Upper lobe of right lung (tissue), 1 donor: ENCODE measurements at places on chromosomes 16 and 17. TPM values are rescaled to one million over a fixed set of nuclear protein-coding genes. Genes with fewer than 3 reads are reported as not detected.

- H3K4me3 ChIP-seq: no peak overlapping the region
- H3K36me3 ChIP-seq: no peaks in the 10 kb centered on the region
- H3K27me3 ChIP-seq: no peaks in the 10 kb centered on the region
- no peak for DNase-seq
Measured at GRCh38 chr16:77404775-77405174, 30.1 kb downstream of the ADAMTS18 start.

GRCh38 chr16:82470620-82471152 lies 156.1 kb upstream of the CDH13 start:
- no peak overlapping the region for H3K27ac ChIP-seq
- no peak overlapping the region for H3K4me3 ChIP-seq
- no peaks in the 10 kb centered on the region for H3K27me3 ChIP-seq
- no peaks in the 10 kb centered on the region for H3K4me1 ChIP-seq

DNA sequence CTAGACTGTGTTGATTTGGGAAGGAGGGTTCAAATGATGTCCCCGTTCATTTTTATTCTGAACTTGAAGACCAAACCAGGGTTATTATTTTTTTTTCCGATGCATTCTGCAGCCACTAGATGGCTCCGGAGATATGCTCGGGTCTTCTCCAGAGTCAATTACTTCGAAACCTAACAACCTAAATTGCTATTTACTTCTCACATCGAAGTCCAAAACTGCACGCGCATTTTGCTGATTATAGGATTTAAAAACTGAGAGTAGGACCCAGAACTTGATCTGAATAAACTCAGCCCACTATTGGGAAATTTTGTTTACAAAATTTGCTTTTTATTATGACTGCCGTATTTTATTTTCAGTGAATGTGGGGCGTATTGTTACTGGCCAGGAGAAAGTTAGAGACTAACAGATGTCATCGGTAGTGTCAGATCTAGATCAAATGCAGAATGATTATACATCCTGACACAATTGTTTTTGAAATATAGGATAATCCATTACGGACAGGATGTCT lies 263.8 kb downstream of the HS3ST3A1 start:
- H3K4me3 ChIP-seq: peak overlapping the region; percentile 19
- H3K36me3 ChIP-seq: no peaks in the 10 kb centered on the region
- peaks cover 5% of the 10 kb centered on the region for H3K27me3 ChIP-seq
- no peak overlapping the region for H3K27ac ChIP-seq

GRCh38 chr17:34358631-34359030 lies 2.4 kb downstream of the CCL13 start:
- peaks cover 8% of the 10 kb centered on the region for H3K4me1 ChIP-seq
- no peak for DNase-seq
- no peak overlapping the region for H3K4me3 ChIP-seq
- no peaks in the 10 kb centered on the region for H3K27me3 ChIP-seq
- H3K36me3 ChIP-seq: no peaks in the 10 kb centered on the region

- no peaks in the 10 kb centered on the region for H3K4me1 ChIP-seq
- H3K27ac ChIP-seq: no peak overlapping the region
- no peak overlapping the region for H3K4me3 ChIP-seq
- no peaks in the 10 kb centered on the region for H3K36me3 ChIP-seq
- H3K27me3 ChIP-seq: no peaks in the 10 kb centered on the region
- no peak for DNase-seq
Measured at GRCh38 chr17:73564843-73565242, 79.4 kb downstream of the SDK2 start.

DNA sequence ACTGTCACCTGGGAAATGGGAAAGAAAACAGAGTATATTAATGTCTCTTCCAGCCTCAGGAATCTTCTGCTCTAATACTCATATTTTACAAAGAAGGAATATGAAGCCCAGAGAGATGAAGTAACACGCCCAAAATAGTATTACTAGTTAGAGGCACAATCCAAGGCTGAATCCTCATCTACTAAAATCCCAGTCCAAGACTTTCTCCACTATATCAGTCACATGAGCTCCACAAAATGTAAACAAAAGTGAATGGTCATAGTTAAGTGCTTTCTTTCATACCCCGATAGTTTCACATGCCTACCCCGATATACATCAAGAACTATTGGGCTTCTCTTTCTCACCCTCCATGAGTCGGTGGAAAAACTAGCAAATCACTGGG lies 965 bp downstream of the INTS2 start:
- peak overlapping the region; percentile 76 for H3K4me3 ChIP-seq
- peak overlapping the region; percentile 89 for H3K27ac ChIP-seq
- H3K27me3 ChIP-seq: no peaks in the 10 kb centered on the region
- peaks cover 29% of the 10 kb centered on the region for H3K36me3 ChIP-seq
- no peak for DNase-seq

GRCh38 chr16:2836646-2837508 lies 6.8 kb downstream of the ZG16B start:
- H3K27me3 ChIP-seq: peaks cover 3% of the 10 kb centered on the region
- H3K4me1 ChIP-seq: no peaks in the 10 kb centered on the region
- no peak overlapping the region for H3K4me3 ChIP-seq
- no peaks in the 10 kb centered on the region for H3K36me3 ChIP-seq

DNA sequence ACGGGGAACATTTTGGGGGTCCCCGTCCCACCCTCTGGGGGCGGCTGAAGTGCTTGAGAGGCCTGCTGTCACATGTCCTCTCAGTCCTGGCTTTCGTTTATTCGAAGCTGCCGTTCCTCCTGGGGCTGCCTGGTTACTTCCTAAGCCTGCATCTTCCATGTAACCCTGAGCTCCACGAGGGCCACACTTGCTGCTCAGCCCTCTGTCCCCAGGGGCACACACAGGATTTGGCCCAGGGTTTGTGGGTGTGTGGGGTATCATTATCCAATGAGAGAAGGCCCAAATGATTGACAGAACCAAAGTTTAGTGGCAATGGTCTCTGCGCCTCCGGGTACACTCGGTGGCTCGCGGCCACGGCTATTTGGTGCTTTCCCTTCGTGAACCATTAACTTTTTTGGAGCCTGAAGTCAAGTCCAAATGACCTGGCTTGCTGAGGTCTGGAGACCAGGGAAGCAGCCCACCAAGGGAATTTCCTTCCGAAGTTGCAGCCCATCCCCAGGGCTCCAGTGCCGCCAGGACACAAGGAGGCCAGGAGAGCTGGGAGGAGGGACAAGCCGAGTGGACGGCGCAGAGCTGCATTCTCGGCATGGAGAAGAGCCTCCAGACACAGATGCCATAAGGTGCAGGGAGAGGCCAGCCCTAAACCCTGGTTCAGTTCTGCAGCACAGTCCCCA lies 131.4 kb upstream of the FOXF1 start:
- no peak overlapping the region for H3K4me3 ChIP-seq
- H3K4me1 ChIP-seq: no peaks in the 10 kb centered on the region
- H3K27me3 ChIP-seq: no peaks in the 10 kb centered on the region
- no peak overlapping the region for H3K27ac ChIP-seq

GRCh38 chr17:79079421-79080200 lies 5.0 kb downstream of the ENGASE start:
- DNase-seq: peak; percentile 61
- H3K4me3 ChIP-seq: no peak overlapping the region
- no peaks in the 10 kb centered on the region for H3K27me3 ChIP-seq

GRCh38 chr17:81057777-81058176 lies 22.8 kb downstream of the BAIAP2 start:
- no peaks in the 10 kb centered on the region for H3K27me3 ChIP-seq
- H3K27ac ChIP-seq: peak overlapping the region; percentile 78

DNA sequence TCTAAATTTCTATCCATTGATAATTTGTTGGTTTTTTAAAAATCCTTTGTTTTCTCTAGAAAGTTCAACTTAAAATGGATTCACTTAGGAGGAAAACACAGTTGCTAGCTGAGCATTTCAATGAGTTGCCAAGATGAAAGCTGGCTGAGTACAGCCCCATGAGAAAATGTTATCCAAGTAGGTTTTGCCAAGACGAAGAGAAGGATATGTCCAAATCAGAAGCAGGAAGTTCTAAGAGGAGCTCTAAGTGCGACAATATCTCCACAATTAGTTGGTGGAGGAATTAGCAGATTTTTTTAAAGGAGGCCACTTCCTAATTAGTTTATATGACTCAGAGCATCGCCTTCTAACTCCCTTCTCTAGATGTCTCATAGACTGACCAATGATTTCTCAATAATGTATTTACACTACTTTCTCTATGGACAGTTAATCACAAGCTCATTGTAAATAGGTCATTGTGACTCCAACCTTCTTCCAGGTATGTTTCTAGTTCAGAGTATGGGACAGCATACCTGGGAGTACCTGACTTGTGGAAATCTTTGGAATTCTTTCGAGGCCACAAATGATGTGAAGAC lies 873.3 kb upstream of the SOX9 start:
- no peaks in the 10 kb centered on the region for H3K4me1 ChIP-seq
- H3K27ac ChIP-seq: no peak overlapping the region
- H3K27me3 ChIP-seq: no peaks in the 10 kb centered on the region
- no peak overlapping the region for H3K4me3 ChIP-seq

DNA sequence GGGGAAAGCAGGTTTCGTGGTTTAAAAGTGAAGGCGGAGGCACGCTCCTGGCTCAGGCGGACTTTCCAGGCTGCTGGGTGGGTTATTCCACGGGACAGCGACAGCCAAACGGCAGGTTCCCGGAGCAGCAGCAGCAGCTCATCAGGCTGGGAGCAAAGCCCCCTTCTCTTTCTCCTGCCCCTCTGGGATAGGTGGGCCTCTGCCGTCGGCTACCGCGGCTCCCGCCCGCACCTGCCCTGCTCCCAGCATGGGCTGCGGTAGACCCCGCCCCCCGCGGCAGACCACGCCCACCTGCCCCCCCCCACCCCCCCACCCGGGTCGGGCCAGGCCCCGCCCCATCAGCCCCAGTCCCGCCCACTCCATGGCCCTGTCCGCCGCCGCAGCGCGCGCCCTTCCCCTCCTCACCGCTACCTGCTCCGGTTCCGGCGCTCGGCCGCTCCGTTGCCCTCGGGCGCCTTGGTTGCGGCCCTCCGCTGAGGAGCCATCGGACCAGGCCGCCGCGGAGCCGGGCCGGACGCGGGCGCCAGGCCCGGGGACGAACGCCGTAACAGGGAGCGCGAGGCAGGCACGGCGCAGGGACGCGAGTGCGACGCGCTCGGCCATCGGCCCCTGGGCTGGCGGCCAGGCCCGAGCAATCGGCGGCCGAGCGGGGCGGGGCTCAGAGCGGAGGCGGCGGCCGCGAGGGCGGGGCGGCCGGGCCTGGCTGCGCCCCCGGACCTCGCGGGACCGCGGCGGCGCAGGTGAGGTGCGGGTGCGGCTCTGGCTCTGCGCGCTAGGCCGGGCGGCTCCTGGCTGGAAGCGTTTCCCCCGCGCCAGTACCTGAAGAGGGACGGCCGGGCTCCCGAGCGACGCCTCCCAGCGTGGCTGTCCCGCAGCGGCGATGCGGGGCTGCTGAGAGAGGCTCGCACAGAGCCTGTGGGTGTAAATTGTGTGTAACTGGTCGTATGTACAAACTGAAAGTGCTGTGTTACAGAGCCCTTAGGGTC lies at the start of the genes HEXD and OGFOD3:
HEXD (plus strand) TSS at position 347 of the 986 bp plus-strand sequence. CDS start 1,453 bp downstream, outside the sequence.
OGFOD3 (minus strand) TSS at position 586 of the 986 bp plus-strand sequence; CDS start at position 485, 101 bp downstream.
- H3K4me3 ChIP-seq: peak within 1 kb of the TSS; percentile 93
- DNase-seq: peak; percentile 94
- peaks cover 15% of the 10 kb centered on the region for H3K4me1 ChIP-seq
- peak within 1 kb of the TSS; percentile 89 for H3K27ac ChIP-seq

DNA sequence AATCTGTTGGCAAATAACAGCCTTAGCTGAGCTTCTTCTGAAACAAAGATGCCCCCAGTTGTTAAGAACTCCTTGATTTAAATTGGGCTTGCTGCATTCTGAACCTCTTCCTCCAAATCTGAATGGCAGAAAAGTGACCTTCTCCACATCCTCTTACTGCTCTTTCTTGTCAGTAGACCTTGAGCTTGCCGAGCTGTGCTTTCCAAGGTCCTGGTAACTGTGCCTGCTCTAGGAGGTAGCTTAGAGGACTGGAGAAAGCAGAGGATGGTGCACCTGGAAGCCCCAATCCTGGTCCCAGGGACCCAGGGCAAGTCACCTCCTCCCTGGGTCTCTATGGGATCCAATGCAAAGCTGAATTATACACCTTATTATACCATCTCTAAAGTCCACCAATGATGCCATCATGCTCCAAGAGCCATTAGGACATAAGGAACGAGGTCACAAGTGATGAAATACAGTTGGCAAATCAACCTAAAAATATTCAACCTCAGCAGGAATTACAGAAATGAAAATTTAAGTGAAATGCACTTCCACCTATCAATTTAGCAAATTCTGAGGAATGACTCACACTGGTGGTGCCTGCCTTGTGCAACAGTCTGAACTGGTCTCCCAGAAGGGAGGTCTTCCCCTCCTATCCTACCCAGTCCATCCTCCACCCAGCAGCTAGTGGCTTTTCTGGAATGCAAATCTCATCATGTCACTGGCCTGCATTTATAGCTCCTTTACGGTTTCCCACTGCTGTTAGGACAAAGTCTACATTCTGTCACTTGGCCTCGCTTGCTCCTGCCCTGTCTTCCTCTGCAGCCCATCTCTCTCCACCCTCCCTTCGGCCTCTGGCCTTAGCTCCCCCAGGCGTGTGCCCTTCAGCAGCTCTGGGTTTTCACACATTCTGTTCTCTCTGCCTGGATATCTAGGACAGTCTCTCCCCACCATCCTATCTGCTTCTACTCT lies 36.6 kb downstream of the TOM1L2 start:
- no peaks in the 10 kb centered on the region for H3K36me3 ChIP-seq
- peaks cover 35% of the 10 kb centered on the region for H3K4me1 ChIP-seq
- no peak for DNase-seq
- no peaks in the 10 kb centered on the region for H3K27me3 ChIP-seq

Gene NPW
- not detected for total RNA-seq

Gene ZNF205
- total RNA-seq: 11.7 TPM

Gene KCNG4
- total RNA-seq: not detected

Gene TBC1D3C
- total RNA-seq: not detected

Gene OR1F1
- not detected for total RNA-seq
